ENCODE measurements at places on chromosomes 11 and 22.

GRCh38 chr11:106152013-106152412, 74.6 kb downstream of the AASDHPPT start:
- DNase-seq = no peak

DNA sequence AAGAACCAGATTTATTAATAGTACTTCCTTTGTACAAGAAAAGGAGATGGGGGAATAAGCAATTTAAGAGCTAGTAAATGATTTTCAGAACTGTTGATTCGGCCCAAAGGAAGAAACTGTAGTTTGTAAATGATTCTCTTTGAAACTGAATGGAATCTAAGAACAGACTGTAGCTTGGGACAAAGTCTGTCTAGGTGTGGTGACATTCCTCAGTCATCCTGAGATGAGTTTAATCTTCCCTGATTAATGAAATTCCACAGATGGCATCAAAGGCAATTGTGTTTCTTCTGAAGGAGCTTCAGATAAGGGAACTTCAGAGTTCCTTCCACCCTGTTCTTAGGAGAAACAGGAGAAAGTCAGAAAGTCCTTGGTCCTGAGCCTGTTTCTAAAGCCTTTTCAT, 2095.9 kb downstream of the LRRC4C start:
- DNase-seq = no peak

DNA sequence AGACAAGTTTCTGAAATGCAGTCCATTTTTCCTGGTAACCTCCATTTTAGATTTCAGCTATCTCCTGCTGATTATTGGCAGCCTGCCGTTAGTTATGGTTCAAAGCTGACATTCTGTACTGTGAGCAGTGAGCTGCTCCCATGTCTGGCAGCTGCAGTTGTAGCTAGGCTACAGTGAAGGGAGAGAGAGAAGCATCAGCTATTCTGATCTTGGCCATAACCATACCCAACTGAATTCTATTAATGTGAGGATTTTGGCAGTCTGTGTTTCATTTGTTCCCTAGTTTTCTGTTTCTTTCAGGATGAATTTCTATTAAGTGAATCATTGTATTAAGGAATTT, 33.4 kb downstream of the SIK2 start:
- no peak for DNase-seq

- no peak for DNase-seq
Observed at GRCh38 chr11:98736833-98737232, 283.9 kb upstream of the CNTN5 start.

DNA sequence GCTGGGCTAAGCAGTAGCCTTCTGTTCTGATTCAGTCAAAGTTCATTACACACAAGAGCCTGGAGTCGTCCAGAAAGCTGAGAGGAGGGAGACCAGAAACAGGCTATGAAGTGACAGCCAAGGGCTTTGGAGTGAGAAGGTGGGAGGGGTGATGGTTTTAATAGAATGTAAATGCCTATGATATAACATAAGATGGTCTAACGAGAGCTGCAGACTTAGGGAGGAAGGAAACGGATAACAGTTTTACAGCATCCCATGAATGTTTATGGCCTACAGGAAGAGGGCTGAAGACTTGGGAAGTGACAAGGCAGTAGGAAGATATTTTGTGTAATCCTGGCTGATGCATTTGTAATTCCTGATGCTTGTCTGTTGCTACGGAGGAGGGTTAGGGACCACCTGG, 62.0 kb downstream of the DHCR7 start:
- no peak for DNase-seq

- DNase-seq = no peak
Observed at GRCh38 chr11:43735961-43736360, 55.4 kb downstream of the HSD17B12 start.

- no peak for DNase-seq
Observed at GRCh38 chr11:128626913-128627665, 39.7 kb upstream of the ETS1 start.

DNA sequence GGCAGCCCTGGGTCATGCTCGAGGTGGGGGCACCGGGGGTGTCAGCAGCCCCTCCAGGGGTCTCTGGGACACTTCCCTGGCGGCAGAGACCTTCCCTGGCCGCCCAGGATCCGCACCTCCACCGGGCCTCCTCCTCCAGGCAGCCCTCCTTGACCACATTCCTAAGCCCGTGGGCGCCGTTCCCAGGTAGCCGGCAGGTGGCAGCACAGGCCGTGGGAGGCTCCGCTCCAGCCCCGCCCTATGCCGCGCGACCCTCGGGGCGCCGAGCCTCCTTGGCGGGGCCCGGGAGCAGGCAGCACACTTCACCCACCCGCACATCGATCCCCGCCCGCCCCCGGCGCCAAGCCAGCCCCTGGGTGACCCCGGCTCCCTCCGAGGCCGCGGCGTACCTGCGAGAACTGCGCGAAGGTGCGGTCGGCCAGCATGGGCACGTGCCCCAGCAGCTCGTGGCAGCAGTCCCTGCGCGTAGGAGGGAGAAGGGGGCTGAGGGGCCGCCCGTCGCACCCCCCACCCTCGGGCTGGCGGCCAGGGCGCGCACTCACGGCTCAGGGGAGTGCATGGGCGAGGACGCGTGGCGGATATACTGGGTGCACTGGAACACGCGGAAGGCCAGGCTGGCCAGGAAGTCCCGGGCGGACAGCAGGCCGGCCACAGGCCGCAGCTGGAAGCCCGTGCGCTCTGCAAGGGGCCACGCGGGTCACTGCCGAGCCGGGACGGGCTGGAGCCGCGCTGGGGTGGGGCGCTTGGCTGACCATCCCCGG, 5.3 kb upstream of the INS start:
- DNase-seq = no peak

- no peak for DNase-seq
Observed at GRCh38 chr11:108774037-108774730, 109.3 kb downstream of the DDX10 start.

DNA sequence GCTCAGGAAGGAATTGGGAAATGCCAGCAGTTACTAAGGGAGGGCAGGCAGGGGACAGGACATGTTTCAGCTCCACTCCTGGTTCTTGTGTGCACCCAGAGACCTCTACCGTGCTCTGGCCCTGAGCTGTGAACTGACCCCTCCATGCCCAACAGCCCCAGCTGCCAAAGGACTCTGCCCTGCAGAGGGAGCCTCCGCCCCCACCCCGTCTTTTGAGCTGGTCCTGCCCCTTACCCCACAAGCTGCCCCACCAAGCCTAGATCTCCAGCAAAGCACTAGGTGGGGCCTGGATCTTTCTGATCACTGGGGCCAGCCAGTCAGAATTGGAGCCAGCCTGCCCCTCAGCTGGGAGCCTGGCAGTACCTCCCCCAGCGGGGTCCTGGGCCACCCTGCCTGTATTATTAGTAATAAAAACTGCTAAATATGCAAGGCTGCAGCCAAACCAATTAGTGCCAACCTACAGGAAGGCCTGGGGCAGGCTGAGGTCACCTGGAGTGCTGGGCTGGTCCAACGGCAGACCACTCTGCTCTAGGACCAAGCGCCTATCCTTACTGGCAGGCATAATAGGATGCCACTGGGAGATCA, 23.9 kb upstream of the DRICH1 start:
- DNase-seq = no peak
